ENCODE measurements at places on chromosomes 3 and 15.

DNA sequence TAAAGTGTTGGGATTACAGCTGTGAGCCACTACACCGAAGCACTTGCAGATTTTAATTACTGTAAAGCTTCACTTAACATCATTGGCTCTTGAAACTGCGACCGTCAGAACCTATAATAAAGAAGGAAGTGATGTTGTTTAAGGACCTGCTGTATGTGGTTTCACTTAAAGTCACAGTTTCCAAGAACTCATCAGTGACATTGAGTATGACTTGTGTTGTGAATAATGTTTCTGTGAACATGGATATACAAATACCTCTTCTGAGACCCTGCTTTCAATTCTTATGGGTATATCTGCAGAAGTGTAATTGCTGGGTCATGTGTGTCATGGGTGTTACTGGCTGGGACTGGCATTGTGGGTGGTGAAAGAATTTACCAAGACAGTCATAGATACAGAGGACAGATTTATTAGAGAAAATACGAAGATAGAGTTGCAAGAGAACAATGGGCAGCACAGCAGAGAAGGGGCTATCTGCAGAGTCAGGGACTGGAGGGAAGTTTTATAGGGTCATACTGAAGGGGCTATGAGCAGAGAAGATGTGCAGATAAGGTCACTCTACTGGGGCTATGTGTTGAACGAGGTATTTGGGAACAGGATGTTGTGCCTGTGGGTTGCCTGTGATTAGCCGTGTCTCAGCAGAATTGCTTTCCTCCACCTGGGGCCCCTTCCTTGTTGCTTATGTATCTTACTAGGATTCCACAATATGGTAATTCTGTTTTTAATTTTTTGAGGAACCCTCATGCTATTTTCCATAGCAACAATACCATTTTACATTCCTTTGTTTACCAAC is 4.5 kb downstream of the NDUFB5 start:
- DNase-seq, result no peak

DNA sequence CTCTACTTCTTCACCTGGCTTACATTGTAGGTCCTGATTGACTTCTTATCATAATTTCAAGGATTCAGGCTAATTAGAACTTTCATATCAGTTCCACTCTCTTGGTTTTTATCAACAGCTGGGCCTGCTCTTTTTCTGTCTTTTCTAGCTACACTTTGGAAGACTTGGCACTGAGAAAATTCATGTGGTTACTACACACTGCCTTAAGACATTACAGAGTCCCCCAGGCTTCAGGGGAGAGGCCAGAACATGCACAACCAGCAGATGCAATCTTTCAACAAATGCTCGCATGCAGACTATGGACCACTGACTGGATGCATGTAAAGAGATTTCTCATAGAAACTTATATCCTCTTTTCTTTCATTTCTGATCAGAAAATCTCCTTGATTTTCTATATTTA is 423.5 kb downstream of the TUSC7 start:
- no peak for DNase-seq

DNA sequence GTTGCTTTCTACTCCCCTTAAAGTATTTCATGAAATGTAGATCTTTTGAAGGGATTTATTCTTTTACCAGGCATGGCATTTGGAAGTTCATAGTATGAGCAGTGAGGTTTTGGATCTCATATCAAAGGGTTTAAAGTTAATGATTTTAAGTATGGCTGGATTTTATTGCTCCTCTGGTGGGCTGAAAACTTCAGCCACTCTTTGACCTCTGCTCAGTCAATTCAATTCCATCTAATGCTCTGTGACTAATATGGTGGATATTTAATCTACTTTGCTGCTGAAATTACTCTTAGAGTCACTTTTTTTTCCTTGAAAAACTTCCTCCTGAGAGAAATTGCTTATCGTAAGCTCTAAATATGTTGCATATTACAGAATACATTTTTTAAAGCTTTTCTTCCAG is 218.6 kb downstream of the NR2F2 start:
- DNase-seq, result no peak

GRCh38 chr15:57018151-57018550 is 99.7 kb downstream of the TCF12 start:
- DNase-seq, result no peak

GRCh38 chr15:96130734-96131133 is 199.8 kb upstream of the NR2F2 start:
- DNase-seq, result no peak

DNA sequence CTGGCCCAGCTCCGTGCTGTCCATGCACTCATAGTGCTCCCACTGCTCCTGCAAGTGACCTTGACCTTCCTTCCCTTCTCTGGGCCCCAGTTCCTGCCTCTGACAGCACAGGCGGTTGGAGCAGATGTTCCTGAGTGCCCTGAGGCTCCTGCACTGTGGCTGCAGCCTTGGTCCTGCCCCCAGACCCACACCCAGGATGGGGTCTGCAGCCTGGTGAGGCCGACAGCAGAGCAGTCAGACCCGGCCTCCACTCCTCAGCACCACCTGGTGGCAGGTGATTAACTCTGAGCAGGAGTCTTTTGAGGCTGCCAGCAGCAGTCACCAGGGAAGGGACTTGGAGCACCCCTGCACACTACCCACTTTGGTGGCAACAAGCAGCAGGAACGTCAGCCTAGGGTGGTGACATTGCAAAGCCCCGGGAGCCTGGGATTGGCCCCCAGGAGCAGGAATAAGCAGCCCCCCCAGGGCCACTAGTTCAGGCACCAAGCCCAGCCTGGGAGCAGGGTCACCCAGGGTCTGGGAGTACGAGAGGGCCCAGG is 64.6 kb downstream of the CYP11A1 start:
- DNase-seq, result no peak

DNA sequence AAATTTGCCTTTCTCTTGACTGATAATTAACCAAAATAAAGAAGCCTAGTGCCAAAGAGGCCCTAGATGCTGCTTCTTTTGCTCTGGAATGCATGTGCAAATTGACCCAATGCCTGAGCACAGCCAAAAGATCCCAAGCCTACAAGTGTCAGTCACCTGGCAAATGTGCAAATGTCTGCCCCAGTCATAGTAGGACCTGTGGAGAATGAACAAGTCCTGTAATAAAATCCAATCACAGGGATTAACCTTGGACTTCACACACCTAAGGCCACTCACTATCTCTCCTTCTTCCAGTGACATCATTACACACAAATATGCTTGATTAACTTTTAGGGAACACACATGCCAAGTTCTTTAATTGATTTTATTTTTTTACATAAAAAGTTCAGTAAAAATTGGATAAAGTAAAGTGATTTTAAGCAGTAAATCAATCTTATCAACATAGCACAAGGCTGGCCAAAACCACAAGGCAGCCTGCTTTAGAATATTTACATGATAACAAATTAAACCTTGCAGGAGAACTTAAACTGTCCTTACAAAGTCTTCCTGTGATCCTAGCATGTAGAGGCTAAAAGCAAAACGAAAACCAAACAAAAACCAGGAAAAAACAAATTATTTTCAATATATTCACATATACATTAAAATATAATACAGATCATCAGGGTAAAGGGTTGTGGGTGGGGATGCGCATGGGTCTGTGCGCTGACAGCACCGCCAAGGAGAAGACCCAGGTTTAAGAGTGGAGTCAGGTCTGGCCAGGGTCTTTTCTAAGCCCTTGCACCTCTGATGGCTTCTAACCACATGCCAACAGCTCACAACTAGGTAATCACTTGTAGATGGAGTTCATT is 36.8 kb downstream of the NBEAL2 start:
- no peak for DNase-seq

DNA sequence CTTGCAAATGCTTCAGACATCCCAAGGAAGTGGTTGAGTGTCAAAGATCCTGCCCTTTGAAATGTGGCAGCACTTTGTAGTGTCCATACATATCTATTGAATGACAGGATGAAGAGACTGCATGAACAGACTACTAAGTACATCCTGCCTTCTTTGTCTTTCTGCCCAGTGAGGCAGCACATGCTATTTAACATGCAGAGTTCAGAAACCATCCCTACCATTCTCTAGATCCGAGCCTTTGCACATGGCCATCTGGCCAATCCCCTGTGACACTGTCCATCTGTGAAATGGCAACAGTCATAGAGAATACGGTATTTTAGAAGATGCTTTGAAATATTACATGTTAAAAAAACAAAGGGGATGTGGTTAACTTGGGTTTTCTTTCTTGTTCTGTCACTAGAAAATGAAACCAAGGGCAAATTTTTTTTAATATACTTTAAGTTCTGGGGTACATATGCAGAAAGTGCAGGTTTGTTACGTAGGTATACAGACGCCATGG is 519.6 kb downstream of the NTRK3 start:
- DNase-seq, result no peak

GRCh38 chr3:47799733-47800132 is 3.2 kb upstream of the DHX30 start:
- DNase-seq, result no peak

DNA sequence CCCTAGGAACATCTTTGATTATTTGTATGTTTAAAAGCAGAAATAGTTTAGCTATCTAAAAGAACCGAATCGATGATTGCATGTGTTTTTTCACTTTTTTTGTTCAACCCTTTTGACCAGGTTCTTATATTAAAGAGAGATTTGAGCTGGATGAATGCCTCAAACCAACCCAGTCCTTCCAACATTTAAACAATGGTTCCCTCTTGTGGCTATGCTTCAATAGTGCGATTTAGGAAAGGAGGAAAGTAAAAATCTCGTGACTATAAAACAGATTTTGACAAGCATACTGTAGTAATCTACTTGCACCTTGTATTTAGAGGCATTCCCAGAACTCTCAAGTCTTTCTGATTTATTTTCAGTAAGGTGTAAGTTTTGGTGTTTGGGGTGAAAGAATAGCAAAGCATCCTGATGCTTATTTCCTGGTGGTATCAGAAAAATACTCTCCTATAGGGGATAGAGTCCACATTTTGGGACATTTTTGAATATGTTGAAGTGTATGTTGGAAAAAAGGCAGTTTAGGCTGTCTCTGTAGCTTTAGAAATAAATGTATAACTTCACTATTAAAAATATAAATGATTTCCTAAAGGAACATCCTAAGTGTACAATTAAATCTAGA is 159.6 kb upstream of the KCNH8 start:
- no peak for DNase-seq

DNA sequence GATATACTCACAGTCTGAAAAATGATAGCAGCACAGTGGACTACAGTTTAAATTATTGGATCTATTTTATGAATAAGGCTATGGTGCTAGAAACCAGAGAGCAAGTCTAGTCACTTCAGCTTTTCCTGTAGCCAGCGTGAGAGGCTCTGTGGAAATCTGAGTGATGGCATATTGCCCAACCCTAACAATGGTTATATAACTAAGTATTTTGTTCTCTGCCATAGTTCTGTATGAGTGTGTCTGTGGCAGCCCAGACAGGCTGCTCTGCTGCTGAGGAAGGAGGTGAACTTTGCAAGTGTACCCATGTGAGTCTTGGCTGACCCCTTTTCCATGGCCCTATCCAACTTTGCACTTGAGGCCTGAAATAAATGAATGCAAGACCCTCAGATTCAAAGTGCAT is 105.7 kb downstream of the LRTM1 start:
- no peak for DNase-seq

DNA sequence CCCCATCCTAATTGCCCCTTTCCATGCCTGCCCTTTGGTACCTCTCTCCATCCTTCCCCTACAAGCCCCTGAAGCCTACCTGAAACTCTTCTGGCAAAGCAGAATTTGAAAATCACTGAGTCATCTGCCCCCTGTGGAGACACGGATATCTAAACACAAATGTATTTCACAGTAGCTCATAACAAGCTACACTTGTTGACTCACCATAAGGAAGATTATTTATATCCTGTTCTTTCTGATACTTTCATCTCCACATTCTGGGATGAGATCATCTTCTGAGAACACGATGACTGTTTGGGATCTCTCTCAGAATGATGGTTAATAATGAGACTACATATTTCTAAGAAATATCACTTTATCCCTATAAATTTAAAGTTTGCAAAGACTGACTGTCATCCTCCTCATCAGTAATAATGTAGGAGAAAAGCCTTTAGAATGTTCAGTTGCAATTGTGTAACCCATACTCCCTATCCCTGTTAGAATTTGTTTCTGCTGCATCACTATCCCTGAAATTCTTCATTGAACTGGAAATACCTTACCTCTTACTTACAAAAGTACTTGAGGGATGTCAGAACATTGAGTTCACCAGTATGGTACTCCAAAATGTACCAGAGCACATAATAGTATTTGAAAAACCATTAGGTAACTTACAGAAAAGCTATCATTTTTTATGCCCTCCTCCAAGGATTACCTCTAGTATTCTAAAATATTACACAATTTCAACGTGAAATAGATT is 116.1 kb upstream of the IL12A start:
- DNase-seq, result no peak

DNA sequence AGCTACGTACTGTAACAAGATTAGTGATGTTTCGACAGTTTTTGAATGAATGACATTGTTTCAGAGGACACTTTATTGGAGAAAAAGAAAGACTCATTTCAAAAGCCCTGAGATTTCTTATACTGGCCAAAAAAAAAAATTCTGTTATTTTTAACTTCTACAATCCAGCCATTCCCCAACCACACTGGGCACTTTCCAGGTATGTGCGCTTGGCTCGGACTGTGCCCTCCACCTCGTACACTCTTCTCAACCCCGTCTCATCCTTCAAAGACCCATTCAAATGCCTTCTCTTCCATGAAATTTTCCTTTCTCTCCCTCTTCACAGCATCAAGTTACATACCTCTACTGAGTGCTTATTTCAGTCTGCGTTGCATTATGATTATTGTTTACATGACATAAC is 328.5 kb upstream of the SOX2 start:
- no peak for DNase-seq

DNA sequence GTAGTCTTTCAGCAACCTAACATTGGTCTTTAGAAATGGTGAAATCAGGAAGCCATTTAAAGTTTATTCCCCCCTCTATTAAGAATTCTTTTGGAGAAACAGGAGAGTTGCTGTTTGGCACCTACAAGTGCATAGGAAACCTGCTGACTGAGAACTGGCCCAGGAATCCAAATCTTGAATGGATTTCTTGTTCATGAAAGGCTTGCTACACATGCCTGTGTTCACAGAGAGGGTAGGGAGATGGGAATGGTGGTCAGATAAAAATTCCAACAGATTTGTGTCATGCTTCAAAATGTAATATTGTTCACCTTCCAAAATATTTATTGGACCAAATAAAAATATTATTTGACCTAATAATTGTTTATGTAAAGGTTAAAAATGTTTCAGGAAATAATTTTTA is 24.2 kb upstream of the ZPLD1 start:
- DNase-seq, result no peak

GRCh38 chr3:142929109-142929508 is 34.4 kb downstream of the PAQR9 start:
- no peak for DNase-seq

- no peak for DNase-seq
Observed at GRCh38 chr3:20047976-20048883, 8.0 kb downstream of the KAT2B start.

GRCh38 chr3:124684459-124684858 is 45.8 kb upstream of the UMPS start:
- no peak for DNase-seq

- DNase-seq, result no peak
Observed at GRCh38 chr3:54376142-54376807, 253.9 kb downstream of the CACNA2D3 start.

- DNase-seq, result no peak
Observed at GRCh38 chr15:59307165-59307537, 65.5 kb downstream of the MYO1E start.

GRCh38 chr15:65101411-65101890 is 13.5 kb downstream of the UBAP1L start:
- no peak for DNase-seq

- no peak for DNase-seq
Observed at GRCh38 chr3:57972531-57973111, 35.6 kb upstream of the FLNB start.

All from NCI-H187 treated with DMSO at 0.1 percent for 48 hours (cell line).